ENCODE measurements at places on chromosomes 5 and 9.

GRCh38 chr9:16247188-16247875 is 623.1 kb downstream of the BNC2 start:
- no peak for DNase-seq

GRCh38 chr5:157603333-157604190 is 28.0 kb upstream of the ADAM19 start:
- no peak for DNase-seq

GRCh38 chr9:12774861-12775678 is at the start of gene LURAP1L:
TSS of gene LURAP1L (plus strand) at chr9:12775020. CDS start at chr9:12775716, 696 bp downstream.
- peak; percentile 83 for DNase-seq

DNA sequence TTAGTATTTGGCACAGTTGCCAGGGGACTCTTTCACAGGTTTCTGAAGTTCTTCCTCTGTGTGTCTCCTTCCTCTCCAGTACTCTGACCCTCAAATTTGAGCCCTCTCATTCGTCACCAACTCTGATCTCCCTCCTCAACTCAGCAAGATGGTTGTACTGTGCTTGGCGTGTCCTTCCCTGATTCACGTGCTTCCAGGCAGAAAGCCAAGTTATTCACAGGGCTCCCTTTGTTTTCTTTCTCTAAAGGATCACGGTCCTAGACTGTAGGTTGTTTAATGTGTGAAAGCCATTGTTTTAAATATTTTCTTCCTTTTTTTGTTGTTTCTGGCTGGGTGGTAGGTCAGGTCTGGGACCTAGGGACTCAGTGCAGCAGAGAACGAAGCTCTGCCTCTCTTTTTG is 142.9 kb downstream of the DMAC1 start:
- DNase-seq = no peak

GRCh38 chr5:105392122-105392709 is 1829.6 kb upstream of the NUDT12 start:
- no peak for DNase-seq

DNA sequence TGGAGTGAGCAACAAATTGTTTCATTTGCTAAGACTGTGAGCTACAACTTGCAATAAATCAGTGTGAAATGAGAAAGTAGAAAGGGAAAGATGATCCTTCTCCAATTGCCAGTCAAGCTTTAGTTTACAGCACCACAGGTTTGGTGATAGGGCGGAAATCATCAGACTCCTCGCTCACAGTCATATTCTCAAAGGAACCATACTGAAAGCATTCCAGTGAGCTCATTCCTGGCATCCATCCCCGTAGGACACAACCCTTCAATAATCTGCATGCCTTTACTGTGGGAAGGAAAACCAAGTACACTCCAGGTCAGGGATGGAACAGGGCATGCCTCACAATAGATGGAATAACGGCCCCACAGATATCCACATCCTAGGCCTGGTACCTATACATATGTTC is 80.7 kb downstream of the FSTL4 start:
- peak; percentile 57 for DNase-seq

GRCh38 chr5:171654881-171655280 is 130.7 kb upstream of the SMIM23 start:
- no peak for DNase-seq

DNA sequence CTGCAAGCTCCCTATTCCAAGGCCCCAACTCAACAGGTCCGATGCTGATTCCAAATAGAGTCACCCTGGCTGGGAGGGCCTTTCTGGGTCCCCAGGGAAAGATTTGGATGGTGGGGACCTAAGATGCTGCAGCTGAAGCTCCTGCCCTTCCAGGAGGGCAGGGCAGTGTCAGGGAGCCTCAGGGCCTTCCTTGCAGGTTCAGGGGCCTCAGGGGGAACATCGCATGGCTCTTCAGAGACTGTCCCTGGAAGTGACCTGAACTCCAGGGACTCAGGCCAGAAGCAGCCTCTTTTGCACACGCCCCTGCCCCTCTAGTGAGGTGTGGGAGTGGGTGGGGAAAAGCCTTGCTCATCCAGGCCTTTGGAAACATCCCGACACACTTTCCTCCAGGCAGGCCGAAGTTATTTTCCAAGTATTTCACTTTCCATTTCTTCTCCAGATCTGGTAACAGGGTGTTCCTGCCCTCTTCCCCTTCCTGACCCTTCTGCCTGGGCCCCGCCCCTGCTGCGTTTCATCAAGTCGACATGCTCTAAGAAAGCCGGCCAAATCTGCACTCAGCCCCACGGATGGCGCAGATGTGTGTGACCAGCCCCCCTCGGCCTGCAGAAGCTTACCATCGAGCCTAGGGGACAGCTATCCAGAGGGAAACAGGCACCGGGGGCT is 159.5 kb downstream of the FGF18 start:
- DNase-seq = peak; percentile 75

DNA sequence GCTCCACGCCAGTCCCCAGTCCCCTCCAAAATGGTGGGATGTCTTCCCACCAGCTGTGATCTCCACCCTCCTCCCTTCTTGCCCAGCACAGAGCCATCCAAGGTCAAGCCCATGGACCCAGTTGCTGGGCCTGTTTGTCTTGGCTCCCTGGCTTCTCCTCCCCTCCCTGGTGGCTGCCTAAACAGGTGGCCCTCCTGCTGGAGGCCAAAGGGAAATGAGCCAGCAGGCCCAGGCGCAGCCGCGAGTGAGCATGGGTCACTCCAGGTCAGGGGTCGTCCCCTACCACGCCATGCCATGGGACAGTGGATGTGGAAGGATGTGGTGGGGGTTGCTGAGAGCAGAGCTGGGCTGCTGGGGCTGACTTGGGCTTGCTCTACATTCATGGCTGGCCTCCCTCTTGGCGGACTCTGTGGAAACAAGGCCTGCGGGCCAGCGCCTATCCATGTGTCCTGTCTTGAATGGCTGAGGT is 33.6 kb downstream of the COL15A1 start:
- peak; percentile 76 for DNase-seq

DNA sequence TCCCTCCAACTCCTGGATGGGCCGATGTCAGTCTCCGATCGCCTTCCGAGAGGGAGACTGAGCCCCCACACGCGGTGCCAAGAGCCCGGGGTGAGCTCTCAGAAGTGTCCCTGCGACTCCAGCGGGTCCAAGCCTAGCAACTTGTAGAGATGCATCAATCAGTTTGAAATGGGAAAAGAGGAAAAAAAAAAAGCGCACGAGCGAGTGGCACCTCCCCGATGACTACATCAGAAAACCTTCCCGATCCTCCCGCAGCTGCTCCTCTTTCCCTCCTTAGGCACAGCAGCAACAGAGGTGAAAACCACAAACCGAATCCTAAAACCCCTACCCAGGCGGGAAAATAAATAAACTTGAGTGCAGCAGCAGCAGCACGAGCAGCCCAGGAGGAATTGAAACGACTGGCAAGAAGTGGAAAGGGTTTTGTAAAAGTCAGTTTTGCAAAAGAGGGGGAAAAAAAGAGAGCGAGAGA is 1.0 kb upstream of the EFNA5 start:
- no peak for DNase-seq

GRCh38 chr5:78747055-78747454 is 98.5 kb upstream of the LHFPL2 start:
- DNase-seq = peak; percentile 59

DNA sequence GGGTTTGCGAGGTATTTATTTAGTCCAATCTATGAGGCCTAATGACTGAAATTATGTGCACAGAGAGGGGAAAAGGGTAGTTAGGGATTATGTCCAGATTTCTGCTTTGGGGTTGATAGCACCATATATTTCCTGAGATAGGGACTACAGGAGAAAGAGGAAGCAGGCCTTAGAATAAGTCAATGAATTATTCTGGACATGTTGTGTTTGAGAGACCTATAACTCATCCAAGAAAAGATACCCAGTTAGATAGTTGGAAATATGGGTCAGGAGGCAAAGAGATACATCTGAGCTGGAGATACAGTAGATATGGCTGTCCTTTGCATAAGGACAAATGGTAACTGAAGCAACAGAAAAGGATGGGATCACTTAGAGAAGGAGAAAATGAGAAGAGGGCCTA is 53.1 kb downstream of the NR3C1 start:
- DNase-seq = no peak

DNA sequence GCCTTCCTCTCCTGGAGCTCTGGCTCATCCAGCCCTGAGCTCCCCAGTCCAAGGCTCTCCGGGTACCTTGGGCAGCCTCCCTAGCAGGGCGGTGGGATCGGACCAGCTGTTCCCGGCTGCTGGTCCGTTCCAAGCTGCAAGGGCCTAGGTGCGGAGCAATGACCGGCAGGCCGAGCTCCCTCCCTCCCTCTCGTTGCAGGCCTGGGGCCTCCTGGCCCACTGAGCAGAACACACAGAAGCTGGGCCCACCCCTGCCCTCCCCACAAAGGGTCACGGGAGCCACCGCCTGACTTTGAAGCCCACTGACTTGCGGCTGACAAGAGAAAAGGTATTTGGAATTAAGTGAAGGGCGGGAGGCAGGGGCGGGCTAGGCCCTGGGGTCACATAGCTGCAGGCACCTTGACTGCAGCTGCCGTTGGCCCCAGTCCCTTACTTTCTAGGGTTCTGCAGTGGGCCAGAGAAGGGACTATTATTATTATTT is 104.7 kb upstream of the IER5L start:
- DNase-seq = no peak

GRCh38 chr9:6758498-6759184 is 868 bp downstream of the KDM4C start:
- DNase-seq = peak; percentile 64

DNA sequence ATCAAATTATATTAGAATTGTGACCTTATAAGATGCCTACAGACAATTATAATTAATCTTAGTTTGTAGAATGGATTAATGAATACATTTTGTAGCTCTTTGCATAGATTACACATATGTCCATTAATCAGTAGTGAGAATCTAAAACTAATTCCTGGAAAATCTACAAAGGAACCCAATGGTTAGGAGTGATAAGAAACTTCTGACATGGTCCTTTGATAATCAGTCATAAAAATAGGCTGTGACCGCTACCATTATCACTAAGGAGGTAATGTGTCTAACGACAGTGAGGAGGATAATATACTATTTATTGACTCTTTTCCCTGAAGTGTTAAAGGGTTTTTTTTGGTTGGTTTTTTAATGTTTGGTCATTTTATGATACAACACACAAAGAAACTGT is 46.6 kb downstream of the BNC2 start:
- no peak for DNase-seq

DNA sequence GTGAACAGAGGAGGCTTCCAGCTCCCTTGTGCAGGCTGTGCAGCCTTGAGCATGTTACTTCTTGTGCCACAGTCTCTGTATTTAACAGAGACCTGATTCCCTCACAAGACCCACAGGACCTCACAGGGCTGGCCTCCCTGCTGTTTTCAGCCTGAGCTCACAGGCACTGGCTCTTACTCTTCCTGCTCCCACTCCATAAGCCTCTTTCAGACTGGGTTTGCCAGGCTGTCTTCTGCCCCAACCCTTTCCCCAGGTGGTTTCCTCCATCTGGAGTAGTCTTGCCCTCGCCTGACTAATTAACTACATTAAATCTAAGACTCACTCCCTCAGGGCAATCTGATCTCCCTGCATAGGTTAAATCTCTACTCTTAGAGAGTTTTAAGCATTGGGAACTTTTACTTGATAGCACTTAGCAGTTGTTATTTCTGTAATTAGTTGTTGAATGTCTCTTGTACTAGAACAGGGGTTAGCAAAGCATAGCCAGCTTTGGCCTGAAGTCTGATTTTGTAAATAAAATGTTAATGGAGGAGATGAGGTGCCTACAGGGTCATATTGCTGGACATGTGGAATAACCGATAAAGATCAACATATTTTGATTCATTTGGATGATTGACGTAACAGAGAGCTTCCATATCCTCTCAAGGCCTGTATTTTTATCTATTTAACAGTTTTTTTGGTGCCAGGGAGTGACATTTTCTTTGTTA is 28.6 kb upstream of the SPATA31E1 start:
- no peak for DNase-seq

DNA sequence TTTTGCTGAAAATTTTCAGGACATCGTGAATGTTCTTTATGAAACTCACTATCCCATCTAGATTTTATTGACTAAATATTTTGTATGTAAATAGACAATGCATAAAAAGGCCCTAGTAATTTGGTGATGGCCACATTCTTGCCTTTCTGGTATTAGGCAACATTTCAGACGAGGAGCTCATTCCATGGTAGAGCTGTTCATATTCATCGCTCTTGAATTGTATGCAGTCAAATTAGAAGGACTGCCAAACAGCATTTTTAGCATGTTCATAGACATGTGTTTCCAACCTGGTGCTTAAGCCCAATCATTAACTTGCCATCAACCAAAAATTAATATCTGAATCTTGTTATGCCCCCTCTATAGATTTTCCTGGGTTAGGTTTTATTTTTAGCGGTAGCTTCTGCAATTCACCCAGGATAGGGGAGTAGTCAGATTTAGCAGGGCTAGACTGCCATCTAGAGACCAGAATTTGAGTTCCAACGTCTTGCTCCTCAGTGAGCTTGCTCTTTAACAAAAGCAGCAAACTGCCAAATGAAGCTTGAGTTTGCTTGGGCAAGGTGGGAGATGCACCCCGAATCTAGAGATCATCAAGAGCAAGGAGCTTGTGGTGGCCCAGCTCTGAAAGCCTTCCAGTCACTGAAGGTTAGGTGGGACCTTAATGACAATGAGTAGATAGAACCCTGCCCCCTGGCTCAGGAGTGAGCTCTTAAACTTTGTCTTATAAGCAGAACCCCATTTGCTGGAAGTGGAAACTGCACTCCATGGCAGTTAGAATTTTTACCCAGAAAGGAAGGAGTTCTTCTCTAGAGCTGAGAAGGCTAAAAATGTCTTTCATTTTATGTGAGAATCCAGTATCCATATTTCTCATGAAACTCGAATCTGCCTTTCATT is 456.2 kb downstream of the RASEF start:
- peak; percentile 72 for DNase-seq

DNA sequence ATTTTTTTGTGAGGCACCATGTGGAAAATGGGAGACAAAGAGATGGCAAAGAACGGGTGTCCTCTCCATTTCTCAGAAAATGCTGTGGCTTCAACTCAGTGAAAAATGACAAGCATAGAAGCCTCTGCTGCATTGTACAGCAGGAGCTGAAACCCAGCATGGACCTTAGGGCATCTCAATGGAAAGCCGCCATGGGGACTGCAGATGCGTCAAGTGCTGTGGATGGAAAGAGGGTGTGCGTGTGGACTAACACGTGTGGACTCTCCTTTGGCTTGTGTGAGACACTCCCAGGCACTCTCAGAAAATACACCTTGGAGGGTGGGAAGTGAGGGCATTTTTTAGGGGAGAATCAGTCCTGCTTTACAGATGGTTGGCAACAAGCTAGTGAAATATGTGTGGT is 2.2 kb upstream of the GLRX start:
- no peak for DNase-seq

- DNase-seq = no peak
These were observed 350.9 kb upstream of the PCSK5 start for GRCh38 chr9:75539523-75539922.

Data from right hindlimb (tissue), 1 donor.